Lung (tissue), 17 donors: ENCODE measurements at places on chromosomes 13 and 19. TPM values are rescaled to one million over a fixed set of nuclear protein-coding genes. Genes with fewer than 3 reads are reported as not detected.

The POLR1D gene
- 99.5 TPM for total RNA-seq

The PLIN5 gene
- 7.5 TPM for total RNA-seq

The KCTD4 gene
- not detected for total RNA-seq

The LGALS14 gene
- not detected for total RNA-seq

The IZUMO2 gene
- 0.46 TPM for total RNA-seq

The AMER2 gene
- total RNA-seq: 2.0 TPM

The CEACAM18 gene
- not detected for total RNA-seq
